Uterine smooth muscle cell (primary cell): ENCODE measurements at places on chromosomes 5 and 9. TPM values are rescaled to one million over a fixed set of nuclear protein-coding genes. Genes with fewer than 3 reads are reported as not detected.

FAXDC2 gene
- total RNA-seq: 3.3 and 4.5 TPM in 2 replicates

BAAT gene
- total RNA-seq: under 0.01 TPM in 2 replicates

PRXL2C gene
- total RNA-seq: 12.9 and 17.0 TPM in 2 replicates

TBCA gene
- total RNA-seq: 98.3 and 116 TPM in 2 replicates

ITK gene
- total RNA-seq: not detected in 2 replicates

POU5F2 gene
- 1.00 and 1.4 TPM in 2 replicates for total RNA-seq

QRFP gene
- not detected in 2 replicates for total RNA-seq

FCN2 gene
- total RNA-seq: not detected in 2 replicates

SUSD3 gene
- total RNA-seq: 14.2 and 19.4 TPM in 2 replicates

TMEM245 gene
- total RNA-seq: 50.2 and 56.7 TPM in 2 replicates

S100Z gene
- not detected in 2 replicates for total RNA-seq

CNTNAP3 gene
- total RNA-seq: 0.55 and 0.87 TPM in 2 replicates

RMRP gene
- 11,544 and 12,668 TPM in 2 replicates for total RNA-seq

GARNL3 gene
- total RNA-seq: 3.3 and 5.1 TPM in 2 replicates

PCDHGA11 gene
- 11.7 and 13.6 TPM in 2 replicates for total RNA-seq

PCDHGA6 gene
- total RNA-seq: 1.7 and 3.2 TPM in 2 replicates

TRIP13 gene
- total RNA-seq: 15.0 and 86.3 TPM in 2 replicates

ADAMTS13 gene
- 0.77 and 2.7 TPM in 2 replicates for total RNA-seq

GRM6 gene
- total RNA-seq: not detected in 2 replicates

OBP2B gene
- not detected in 2 replicates for total RNA-seq

HNRNPK gene
- total RNA-seq: 444 and 756 TPM in 2 replicates

SPATA6L gene
- 0.22 and 1.1 TPM in 2 replicates for total RNA-seq

PCDHB9 gene
- total RNA-seq: under 0.01 TPM in 2 replicates

RORB gene
- 6.0 and 11.3 TPM in 2 replicates for total RNA-seq

SPINK14 gene
- total RNA-seq: not detected in 2 replicates

SELENOP gene
- total RNA-seq: 25.0 and 63.2 TPM in 2 replicates

SLC35A4 gene
- 15.0 and 21.6 TPM in 2 replicates for total RNA-seq

LHX3 gene
- total RNA-seq: under 0.01 TPM in 1 of 2 replicates, not detected in the other

NDUFS4 gene
- 102 and 116 TPM in 2 replicates for total RNA-seq

CYSRT1 gene
- 0.55 and 0.62 TPM in 2 replicates for total RNA-seq

PLAC8L1 gene
- total RNA-seq: not detected in 2 replicates

FBXO38 gene
- 64.2 and 67.3 TPM in 2 replicates for total RNA-seq

TEX53 gene
- total RNA-seq: not detected in 2 replicates

TNFSF15 gene
- total RNA-seq: 3.0 and 3.4 TPM in 2 replicates

PPP2CA gene
- 117 and 223 TPM in 2 replicates for total RNA-seq

NRARP gene
- 0.11 and 0.12 TPM in 2 replicates for total RNA-seq

DPH7 gene
- 27.4 and 29.8 TPM in 2 replicates for total RNA-seq

CDH6 gene
- 12.7 and 21.6 TPM in 2 replicates for total RNA-seq

FGFR4 gene
- total RNA-seq: 0.62 and 0.66 TPM in 2 replicates

ELAVL2 gene
- total RNA-seq: under 0.01 and 0.22 TPM in 2 replicates

TMEM38B gene
- total RNA-seq: 25.0 and 40.6 TPM in 2 replicates

COL5A1 gene
- 56.0 and 238 TPM in 2 replicates for total RNA-seq

TLX3 gene
- total RNA-seq: not detected in 2 replicates

SNCAIP gene
- total RNA-seq: 26.2 and 69.9 TPM in 2 replicates

STING1 gene
- total RNA-seq: 8.6 and 9.5 TPM in 2 replicates

SPATA31E1 gene
- total RNA-seq: under 0.01 TPM in 1 of 2 replicates, not detected in the other

RNF183 gene
- total RNA-seq: 0.37 TPM in 1 of 2 replicates, not detected in the other

TMEM174 gene
- total RNA-seq: not detected in 2 replicates

SLC25A46 gene
- total RNA-seq: 96.8 and 99.2 TPM in 2 replicates

LCN15 gene
- not detected in 2 replicates for total RNA-seq

C5orf52 gene
- not detected in 2 replicates for total RNA-seq

HSPB3 gene
- total RNA-seq: 0.25 and 1.8 TPM in 2 replicates
